ENCODE measurements at places on chromosomes 11 and 22. TPM values are rescaled to one million over a fixed set of nuclear protein-coding genes. Genes with fewer than 3 reads are reported as not detected.
A peak's percentile ranks its signal among the peaks of the same experiment; 100 is the strongest.

KCTD14 gene
- total RNA-seq: 2.8 TPM

UPB1 gene
- 0.45 TPM for total RNA-seq

- DNase-seq: no peak
Measured at GRCh38 chr11:23206741-23207336, 346.6 kb upstream of the CCDC179 start.

DNA sequence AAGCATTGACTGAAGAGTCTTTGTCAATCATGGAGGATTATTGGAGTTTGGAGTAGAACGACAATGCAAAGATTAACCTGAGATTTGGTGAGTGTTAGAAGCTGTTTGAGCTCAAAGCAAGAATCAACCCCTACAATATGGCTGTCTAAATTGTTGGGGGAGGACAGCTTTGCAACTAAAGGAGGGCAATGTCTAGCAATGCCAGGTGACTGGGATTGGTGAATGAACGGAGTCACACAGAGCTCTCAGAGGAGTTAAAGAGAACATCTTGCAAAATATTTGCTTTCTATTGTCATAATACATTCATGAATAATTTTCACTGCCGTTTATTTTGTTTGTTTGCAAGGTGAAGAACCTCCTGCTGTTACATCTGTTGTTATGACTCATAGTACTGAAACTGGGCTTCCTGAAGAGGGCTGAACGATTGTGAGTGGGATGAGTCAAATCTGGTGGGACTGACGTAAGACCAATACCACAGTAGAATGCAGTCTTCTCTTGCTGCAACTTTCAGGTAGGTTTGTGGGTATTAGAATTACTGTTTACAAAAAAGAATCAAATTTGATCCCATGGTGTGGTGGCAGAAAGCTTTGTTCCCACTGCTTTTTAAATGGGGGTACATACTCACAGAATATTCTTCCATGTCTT, 281.9 kb downstream of the CADM1 start:
- peak; percentile 51 for DNase-seq

GRCh38 chr22:33381531-33382406, 323.6 kb upstream of the SYN3 start:
- peak; percentile 63 for DNase-seq
